ENCODE measurements at places on chromosomes 12 and 14.

DNA sequence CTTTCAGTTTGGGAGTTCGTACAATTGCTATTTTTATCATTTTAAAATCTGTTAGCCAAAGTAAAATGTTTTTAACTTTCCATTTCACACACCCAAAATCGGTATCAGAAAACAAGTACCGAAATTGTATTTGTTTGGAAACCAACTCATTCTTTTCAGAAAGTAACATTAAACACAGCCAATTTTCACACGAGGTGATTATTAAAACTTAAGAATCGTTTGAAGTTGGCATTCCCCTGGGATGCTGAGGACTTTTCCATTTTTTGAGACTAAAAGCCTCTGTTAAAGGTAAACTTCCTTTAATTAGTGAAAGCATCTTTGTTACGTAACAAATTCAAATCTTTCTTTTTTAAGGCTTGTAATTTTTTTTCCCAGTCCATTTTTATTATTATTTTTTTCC lies 623.0 kb downstream of the VRK1 start:
- DNase-seq = no peak

- peak; percentile 85 for DNase-seq
Observed at GRCh38 chr14:102182190-102182589, 42.5 kb downstream of the WDR20 start.

- DNase-seq = peak; percentile 76
Observed at GRCh38 chr14:38951451-38951850, 151.6 kb downstream of the SEC23A start.

DNA sequence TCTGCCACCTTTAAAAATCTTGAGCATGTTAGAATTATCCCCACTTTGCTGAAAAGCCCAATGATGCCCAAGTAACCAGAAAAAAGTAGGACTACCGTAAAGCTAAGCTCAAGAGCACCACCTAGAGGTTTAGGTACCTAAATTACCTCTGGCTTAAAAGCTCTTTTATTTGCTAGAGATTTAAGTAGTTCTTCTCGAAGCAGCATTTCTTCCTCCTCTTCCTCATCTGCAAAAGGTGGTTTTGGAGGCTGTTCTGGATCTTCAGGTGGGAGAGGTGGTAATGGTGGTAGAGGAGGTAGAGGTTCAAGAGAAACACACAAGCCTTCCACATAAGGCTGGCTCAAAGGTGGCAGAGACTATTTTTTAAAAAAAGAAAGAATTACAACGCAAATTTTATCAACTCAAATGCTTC lies 26.9 kb downstream of the ZFC3H1 start:
- DNase-seq = peak; percentile 64

DNA sequence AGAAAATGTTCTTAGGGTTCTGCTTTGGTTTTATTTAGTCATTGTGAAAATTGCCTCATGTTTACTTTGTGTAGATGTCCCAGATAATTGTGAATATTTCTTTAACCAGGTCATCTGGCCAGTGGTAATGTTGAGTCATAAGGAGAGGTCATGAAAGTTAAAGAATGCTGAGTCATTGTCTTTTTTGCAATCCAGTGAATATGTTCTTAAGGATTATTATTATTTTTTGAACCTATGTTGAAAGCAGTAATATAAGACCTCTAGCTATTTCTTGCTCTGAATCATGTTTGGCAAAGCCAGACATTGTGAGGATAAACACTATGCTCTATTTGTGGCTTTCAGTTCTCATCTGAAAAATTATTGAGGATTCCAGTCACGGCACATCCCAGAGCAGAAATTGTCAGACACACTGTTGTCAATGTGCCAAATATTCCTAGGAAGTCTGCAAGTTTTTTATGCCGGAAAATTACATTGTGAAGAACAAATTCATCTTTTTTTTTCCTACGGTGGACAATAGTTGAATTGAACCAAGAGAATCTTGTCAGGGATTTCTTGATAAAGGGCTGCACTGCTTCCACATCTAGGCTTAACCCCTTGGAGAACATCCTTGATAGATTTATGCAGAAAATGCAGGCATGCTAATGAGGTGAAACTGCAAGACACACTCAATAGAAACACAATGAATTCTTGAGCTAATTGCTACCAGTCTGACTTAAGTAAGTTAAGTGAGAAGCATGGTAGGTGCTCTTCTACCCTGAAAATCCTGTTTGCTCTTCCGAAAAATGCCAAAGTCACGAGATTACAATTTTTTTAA lies 369.6 kb downstream of the ATP23 start:
- DNase-seq = peak; percentile 99

DNA sequence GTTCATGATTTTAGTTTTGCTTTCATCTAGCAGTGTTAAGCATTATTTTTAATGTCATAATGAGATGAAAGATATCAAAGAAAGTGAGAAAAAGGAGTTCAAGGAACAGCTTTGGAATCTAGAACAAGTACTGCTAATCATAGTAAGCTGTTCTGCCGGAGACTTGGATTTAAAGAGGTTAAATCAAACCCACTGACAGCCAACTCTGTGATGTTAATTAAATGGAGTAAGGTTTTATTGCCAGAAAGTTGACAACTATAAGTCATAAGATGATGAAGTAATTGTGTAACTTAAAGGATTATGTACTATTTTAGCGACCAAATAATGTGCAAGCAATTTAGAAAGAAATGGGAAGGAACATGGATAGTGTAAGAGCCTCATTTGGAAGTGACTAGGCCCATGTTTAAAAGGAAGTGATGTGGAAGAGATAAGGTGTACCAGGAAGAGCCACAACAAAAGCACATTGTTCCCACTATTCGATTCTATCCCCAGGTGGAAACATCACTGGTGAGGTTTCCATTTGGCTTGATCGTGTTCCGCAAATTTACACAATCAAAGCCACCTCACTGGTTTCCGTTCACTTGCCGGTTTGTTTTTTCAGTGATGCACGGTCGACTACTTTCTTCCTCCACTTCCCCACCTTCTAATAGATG lies 388.5 kb downstream of the PAWR start:
- DNase-seq = no peak

DNA sequence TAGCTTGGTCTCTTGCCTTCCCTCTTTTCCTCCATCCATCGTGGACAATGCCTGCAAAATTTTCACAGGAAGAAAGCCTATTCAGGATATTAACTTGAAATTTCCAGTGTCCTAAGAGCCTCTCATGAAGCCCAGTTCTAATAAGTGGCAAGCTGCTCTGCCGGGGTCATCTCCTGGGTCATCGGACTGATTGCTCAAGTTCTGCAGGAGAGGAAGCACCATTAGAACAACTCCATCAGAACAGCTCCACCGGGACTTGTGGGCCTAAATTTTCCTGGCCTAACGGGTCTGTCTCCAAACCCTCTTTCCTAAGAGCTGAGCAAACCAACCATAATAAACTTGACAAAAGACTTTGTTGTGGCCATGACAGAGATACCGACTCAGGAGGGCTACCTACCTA lies 13.9 kb downstream of the ERG28 start:
- DNase-seq = no peak

GRCh38 chr12:47077206-47078085 lies 2.0 kb upstream of the PCED1B start:
- no peak for DNase-seq

GRCh38 chr12:38373784-38374183 lies 57.2 kb downstream of the ALG10B start:
- no peak for DNase-seq

GRCh38 chr14:24372701-24373416 lies 4.9 kb downstream of the NFATC4 start:
- peak; percentile 72 for DNase-seq

- DNase-seq = no peak
Observed at GRCh38 chr12:8446642-8447547, 8.9 kb upstream of the CLEC6A start.

- no peak for DNase-seq
Observed at GRCh38 chr12:65492998-65493912, 214.8 kb downstream of the MSRB3 start.
